ENCODE measurements at places on chromosomes 6 and 20.

GRCh38 chr6:139823099-139823807, 448.8 kb upstream of the CITED2 start:
- DNase-seq, result no peak

DNA sequence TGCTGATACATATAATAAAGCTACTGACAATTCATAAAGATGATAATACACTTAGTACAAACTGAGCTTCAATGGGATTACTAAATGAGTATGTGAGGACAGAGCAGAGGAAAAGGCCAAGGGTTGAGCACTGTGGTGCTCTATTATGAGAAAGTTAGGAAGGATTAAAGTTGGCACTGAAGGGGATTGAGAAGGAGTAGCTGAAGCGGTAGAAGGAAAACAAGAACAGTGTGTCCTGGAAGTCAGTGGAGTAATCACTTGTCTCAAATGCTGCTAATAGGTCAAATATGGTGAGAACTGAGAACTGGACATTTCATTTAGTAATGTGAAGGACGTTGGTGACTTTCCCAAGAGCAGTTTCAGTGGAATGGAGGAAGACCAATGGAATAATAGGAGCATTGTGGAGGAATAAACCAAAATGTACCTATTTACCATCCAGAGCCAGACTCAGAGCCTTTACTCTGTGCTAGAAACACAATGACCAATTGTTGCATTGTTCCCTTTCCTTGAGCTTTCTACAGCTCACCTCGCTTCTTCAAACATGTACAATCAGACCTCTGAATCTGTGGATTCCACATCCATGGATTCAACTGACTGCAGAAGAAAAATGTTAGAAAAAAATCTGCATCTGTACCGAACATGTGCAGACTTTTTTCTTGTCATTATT, 255.9 kb downstream of the LAMA2 start:
- no peak for DNase-seq

DNA sequence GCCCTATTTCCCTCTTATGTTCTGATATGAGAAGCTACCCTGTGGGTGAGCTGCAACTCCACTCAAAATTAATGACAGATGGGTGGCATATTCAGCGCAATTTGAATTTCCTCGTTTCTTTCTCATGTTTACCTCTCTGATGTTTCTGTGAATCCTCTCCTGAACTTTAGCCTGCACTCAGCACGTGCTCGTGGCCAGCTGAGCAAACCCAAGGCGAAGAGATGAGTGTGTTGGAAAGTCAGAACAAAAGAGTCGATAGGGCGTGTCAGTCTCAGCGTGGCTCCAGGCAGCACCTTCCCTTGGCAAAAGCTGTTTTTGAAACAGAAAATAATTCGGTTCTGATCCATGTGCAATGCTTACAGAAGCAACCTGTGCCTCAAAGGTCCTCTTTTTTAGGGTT, 226.1 kb upstream of the GMDS start:
- no peak for DNase-seq

GRCh38 chr6:83466328-83466727, 35.5 kb upstream of the ME1 start:
- no peak for DNase-seq

- DNase-seq, result no peak
Measured at GRCh38 chr20:36927704-36928103, 23.8 kb downstream of the SAMHD1 start.

DNA sequence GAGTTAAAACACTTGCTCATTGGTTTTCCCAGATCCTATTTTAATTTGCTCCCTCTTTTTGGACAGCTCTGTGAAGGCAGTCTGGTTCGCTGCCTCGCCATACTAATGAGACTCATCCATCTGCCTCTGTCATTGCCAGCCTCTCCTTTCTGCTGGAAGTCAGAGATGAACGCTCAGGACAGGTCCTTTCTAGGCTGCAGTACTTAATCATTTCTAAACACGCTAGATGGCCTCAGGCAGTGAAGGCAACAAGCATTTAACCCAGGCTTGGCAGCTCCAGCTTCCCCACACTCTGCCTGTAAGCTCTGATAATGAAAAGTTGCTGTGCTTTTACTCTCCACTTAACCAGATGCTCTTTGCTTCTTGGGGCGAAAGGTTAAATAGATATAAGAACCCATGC, 286.7 kb upstream of the POU3F2 start:
- no peak for DNase-seq

GRCh38 chr6:1363298-1363697, 26.1 kb upstream of the FOXF2 start:
- DNase-seq, result no peak

DNA sequence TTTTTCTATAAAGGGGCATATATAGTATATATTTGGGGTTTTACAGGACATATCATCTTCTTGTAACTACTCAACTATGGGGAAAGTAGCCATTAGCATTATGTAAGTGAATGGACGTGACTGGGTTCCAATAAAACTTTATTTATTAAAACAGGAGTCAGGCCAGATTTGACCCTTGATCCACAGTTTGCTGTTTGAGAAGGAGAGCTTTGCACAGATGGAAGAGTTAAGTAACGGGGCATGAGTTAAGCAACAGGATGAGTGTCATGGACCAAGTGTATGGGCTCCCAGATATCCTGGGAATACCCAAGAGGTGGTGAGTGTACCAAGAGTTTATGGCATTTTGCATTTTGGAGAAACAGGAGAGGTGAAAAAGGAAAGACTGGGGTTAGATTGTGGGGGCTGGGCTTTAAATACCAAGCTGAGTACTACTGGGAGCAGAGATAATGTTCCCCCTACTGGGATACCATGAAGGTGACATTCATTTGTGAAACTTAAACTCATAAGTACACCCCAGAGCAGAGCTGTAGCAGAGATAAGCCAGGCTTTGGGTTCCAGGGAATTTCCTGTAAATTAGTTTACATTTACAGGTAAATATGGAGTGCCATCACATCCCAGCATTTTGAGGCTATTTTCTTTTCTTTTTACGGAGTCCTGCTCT, 18.5 kb upstream of the SCUBE3 start:
- DNase-seq, result no peak

DNA sequence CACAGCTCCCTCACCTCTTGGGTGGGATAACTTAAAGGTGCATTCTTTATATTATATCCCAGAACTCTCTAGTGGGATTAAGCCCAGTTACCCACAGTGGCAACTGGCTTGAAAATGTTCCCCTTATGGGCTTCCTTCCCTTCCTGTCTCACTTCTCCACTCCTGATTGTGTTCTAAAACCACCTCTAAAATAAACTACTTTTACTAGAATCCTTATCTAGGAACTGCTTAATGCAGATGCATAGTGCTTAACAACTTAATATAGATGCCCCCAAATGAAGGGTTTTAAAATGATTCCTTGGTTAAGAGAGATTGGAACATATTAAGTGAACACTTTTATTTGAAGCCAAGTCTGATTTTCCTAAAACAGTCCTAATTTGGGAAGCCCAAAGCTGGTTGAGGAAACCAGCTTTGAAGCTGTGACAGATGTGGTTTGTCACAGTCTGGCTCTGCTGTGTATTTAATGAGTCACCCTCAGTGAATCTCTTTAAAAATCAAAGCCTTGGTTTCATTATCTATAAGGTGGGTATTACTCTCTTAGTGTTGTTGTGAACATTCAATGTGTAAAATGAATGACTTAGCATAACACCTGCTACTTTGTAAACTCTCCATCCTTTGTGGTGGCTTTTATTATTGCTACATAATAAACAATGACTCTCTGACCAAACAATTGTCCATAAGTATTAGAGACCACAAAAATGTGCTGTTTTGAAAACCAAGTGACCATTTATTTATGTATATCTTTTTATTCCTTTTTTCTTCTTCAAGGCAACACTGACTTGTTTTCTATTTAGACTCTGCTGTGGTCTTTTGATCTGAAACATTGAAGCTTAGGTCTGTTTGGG, 24.4 kb downstream of the PLCB1 start:
- peak; percentile 68 for DNase-seq

- peak; percentile 78 for DNase-seq
Measured at GRCh38 chr20:1301031-1301529, 27.9 kb downstream of the SDCBP2 start.
